ENCODE measurements at places on chromosomes 16 and 17.

- DNase-seq, result no peak
Observed at GRCh38 chr16:56269811-56270684, 78.8 kb downstream of the GNAO1 start.

- DNase-seq, result no peak
Observed at GRCh38 chr17:30597776-30598288, 120.6 kb downstream of the GOSR1 start.

DNA sequence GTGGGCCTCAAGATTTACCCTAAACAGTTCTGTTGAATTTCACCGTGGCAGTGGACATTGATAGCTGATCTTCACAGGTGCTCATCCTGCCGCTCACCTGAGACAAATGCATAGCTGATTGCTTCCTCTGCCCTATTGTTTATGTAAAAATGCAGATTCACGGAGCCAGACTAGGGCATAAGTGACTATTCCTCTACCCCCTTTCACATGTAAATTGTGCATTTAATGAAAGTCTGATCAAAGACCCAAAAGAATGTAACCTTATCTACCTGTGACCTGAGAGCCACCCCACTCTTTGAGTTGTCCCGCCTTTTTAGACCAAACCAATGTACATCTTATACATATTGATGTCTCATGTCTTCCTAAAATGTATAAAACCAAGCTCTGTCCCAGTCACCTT lies 312.4 kb upstream of the CDH5 start:
- no peak for DNase-seq

GRCh38 chr17:38815576-38816193 lies 9.4 kb downstream of the CWC25 start:
- no peak for DNase-seq

DNA sequence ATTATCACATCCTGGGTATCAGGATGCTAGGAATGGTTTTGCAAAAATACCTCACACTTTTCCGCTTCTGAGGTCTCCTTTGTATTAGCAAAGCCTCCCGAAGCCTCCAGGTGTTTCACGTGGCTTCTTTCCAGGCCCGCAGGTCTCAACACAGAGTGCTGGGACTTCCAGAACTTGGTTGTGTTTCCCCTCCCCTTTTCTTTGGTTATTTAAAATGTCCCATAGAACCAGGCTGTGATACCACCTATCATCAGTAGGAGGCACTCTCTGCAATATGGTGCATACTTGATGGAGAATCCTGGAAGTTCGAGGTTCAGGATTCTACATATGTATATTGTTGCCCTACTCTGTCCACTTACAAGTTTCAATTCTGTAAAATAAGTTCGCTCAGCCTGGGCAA lies 28.8 kb downstream of the ATP2C2 start:
- no peak for DNase-seq

- no peak for DNase-seq
Observed at GRCh38 chr16:48371393-48371780, 13.8 kb downstream of the SIAH1 start.

DNA sequence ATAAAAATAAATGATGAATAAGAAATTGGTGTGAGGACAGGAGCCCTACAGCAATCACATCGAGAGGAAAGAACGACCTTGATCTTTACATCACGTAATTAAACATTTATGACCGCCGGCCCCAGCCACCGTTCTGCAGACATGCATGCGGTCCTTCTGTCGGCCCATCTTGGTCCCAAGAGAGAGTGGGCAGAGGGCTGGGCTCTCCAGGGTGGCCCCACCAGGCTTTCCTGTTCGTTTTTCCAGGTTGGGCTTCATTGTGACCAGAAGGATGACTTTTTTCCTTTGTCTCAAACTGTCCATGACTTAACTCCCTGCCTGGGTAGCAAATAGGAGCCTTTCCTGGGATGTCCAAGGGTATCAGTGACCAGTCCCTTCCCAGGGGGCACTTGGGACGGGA lies 3.3 kb upstream of the CRISPLD2 start:
- no peak for DNase-seq

DNA sequence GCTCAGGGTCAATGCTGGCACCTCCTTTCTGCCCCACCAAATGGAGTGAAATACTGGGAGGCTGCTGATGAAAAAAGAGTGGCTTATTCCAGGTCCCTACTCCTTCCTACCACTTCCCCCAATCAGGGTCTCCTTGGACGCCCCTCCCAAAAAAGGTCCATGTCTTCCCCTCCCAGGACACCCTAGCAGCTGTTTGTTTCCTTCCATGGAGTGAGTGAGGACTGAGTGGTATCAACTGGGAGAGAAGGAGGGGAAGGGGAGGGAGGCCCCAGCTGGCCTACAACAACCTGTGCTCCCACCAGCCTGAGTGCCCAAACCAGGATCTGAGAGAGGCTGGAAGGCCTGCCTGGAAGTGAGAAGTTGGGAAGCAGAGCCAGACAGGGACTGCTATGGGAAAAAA lies 28.7 kb upstream of the NGFR start:
- DNase-seq, result no peak

- no peak for DNase-seq
Observed at GRCh38 chr17:18184143-18185031, 759 bp downstream of the ALKBH5 start.

GRCh38 chr17:2563061-2563460 lies 30.4 kb upstream of the PAFAH1B1 start:
- no peak for DNase-seq

DNA sequence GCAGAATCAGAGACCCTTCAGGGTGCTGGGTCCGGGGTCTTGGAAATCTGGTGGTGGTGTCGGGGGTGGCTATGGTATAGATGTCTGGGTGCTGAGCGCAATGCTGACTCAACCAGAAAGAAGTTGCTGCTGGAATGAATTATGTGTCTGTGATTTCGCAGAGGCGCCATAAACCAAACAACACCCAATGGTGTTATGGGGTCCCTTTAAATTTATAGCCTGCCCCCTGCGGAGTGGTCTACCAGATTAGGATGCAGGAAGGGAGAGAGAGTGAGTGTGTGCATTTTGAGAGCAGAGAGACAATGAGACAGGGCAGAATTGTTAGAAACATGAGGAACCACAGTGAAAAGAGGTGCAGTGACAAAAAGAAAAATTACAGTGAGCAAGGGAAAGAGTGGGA lies 100.7 kb upstream of the CDH11 start:
- no peak for DNase-seq

- no peak for DNase-seq
Observed at GRCh38 chr16:49150341-49150740, 131.3 kb downstream of the CBLN1 start.
